CD4-positive, alpha-beta T cell (primary cell): ENCODE measurements at places on chromosomes 6 and 20.

- H3K27me3 ChIP-seq = no peaks in the 10 kb centered on the region
- H3K4me3 ChIP-seq = no peak overlapping the region
- H3K36me3 ChIP-seq = peaks cover 3% of the 10 kb centered on the region
- no peak for DNase-seq
- H3K27ac ChIP-seq = no peak overlapping the region
Measured at GRCh38 chr20:58403272-58403671, 14.2 kb downstream of the VAPB start.

- no peaks in the 10 kb centered on the region for H3K36me3 ChIP-seq
- no peak for DNase-seq
- H3K27ac ChIP-seq = no peak overlapping the region
- H3K27me3 ChIP-seq = no peaks in the 10 kb centered on the region
- H3K4me1 ChIP-seq = peaks cover 6% of the 10 kb centered on the region
Measured at GRCh38 chr20:63508072-63508768, 9.3 kb upstream of the EEF1A2 start.

GRCh38 chr6:95408111-95408510 is 169.2 kb upstream of the MANEA start:
- H3K27ac ChIP-seq = no peak overlapping the region
- no peaks in the 10 kb centered on the region for H3K36me3 ChIP-seq
- H3K4me1 ChIP-seq = no peaks in the 10 kb centered on the region
- no peak for DNase-seq
- H3K4me3 ChIP-seq = no peak overlapping the region
- H3K27me3 ChIP-seq = no peaks in the 10 kb centered on the region

GRCh38 chr20:24027229-24027628 is 38.6 kb upstream of the GGTLC1 start:
- peaks cover 24% of the 10 kb centered on the region for H3K4me1 ChIP-seq
- H3K27ac ChIP-seq = peak overlapping the region; percentile 92
- H3K27me3 ChIP-seq = no peaks in the 10 kb centered on the region
- H3K4me3 ChIP-seq = peak overlapping the region; percentile 15

DNA sequence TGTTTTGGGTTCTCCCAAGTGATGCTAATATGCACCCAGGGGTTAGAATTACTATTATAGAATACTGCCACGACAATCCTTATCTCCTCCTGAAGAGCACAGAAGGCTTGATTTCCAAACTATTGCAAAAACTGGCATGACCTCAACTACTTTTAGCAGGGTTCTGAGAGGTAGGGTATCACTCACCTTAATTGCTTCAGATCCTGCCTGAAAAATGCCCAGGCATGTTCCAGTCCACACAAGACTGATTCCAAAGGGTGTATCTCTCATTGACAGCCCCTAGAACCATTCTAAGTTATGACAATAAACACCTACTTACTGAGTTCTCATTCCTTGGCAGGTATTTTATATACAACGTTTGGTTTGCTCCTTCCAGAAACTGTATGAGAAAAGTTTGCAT is 5.0 kb upstream of the DSE start:
- no peak overlapping the region for H3K27ac ChIP-seq
- H3K4me3 ChIP-seq = no peak overlapping the region
- no peaks in the 10 kb centered on the region for H3K27me3 ChIP-seq
- H3K4me1 ChIP-seq = peaks cover 10% of the 10 kb centered on the region
- H3K36me3 ChIP-seq = no peaks in the 10 kb centered on the region

DNA sequence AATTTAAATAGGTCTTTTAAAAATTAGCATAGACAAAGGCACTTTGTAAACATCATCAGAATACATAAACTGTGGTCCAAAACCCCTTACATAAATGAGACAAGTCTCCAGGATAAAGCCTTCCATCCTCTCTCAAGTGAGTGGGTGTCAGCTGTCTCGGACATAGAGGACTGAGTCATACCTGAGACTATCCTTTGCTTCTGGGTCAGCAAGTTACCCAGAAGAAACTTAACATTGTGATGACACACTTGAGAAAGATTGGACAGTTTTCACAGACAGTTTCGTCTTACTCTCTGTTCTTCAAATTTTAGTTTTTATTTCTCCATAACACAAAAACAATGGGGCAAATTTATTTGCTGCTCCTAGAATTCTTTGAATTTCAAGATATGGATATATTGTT is 838.0 kb downstream of the DHX35 start:
- H3K4me1 ChIP-seq = no peaks in the 10 kb centered on the region
- H3K4me3 ChIP-seq = no peak overlapping the region
- H3K27ac ChIP-seq = no peak overlapping the region

DNA sequence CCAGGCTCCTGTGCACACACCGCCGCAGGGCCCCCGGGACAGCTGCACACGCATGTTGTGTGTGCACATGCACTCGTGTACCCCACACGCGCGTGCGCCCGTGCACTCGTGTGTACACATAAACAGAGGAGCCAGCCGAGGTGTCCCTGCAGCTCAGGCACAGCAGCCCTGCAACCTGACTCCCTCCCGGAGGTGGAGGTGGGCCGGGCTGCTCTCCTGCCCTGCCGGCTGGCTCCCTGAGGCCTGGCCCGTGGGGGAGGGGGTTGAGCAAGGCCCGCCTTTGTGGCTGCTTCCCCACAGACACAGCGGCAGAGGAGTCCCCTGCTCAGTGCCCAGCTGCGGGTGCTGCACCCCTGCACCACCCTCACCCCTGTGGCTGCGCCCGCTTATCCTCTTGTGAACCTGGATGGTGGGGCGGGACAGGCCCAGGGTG is 624 bp downstream of the RBBP8NL start:
- no peak overlapping the region for H3K27ac ChIP-seq
- peaks cover 7% of the 10 kb centered on the region for H3K27me3 ChIP-seq
- DNase-seq = no peak

DNA sequence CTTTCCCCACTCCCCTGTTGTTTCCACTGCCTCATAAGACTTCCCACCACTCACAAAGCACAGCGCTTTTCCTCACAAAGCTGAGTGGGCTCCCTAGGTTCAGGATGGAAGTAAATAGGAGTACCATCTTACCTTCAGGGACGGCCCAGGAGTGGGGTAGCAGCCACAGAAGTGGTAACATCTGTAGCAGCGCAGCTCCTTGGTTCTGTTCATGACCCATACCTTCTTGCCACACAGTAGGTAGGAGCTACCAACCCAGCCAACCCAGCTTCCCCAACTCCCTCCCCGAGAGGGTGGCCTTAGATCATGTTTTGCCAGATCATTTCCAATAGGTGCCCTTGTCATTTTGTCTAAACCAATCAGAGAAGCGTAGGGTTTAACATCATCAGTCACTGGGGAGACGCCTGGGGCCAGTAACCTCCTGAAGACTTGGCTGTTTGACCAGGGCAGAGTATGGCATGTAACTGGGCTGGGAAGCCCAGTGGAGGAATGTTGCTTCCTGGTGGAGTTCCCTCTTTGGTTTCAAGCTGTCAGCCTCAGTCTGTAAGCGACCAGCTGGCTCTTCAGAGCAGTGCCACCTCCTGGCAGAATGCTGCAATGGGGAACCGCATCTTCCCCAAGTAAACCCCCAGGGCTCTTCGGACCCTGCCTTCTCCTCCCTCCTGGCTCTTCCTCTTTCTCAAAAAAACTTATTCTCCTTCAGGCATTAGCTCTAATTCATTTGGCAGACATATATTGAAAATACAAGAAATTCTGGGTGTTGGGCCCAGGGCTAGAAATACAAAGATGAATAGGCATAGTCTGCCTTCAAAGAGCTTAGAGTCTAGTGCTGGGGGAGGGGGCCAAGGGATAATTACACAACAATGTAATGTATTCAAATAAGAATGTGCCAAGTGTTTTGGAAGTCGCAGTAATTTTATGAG is at the start of gene HLA-DMA:
TSS of gene HLA-DMA (minus strand) at position 281 of the 923 bp plus-strand sequence. CDS start at position 220, 61 bp downstream.
- DNase-seq = peak; percentile 76
- H3K27me3 ChIP-seq = no peaks in the 10 kb centered on the region
- H3K27ac ChIP-seq = peak within 1 kb of the TSS; percentile 44
- peaks cover 26% of the 10 kb centered on the region for H3K4me1 ChIP-seq
- peak within 1 kb of the TSS; percentile 49 for H3K4me3 ChIP-seq
- H3K36me3 ChIP-seq = no peaks in the 10 kb centered on the region

DNA sequence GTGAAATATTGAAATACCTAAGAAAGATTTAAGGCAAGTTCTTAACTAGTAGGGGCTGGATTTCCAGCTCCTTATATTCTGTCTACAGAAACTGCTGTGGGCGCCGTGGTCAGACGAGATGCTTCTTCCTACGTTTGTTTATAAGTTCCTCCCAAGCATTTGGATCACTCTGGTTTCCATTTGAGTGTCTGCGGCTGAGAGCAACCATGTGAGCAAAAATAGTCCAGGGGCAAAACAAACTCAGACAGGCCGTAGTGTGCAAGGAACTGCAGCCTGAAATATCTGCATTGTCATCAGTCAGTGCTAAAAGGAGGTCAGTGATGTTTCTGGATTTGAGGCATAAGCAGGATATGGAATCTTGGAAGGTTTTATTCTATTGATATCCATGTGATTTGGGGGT is 485.9 kb upstream of the JAG1 start:
- H3K4me3 ChIP-seq = no peak overlapping the region
- no peak overlapping the region for H3K27ac ChIP-seq
- H3K4me1 ChIP-seq = no peaks in the 10 kb centered on the region
- no peaks in the 10 kb centered on the region for H3K36me3 ChIP-seq
- no peaks in the 10 kb centered on the region for H3K27me3 ChIP-seq
- DNase-seq = no peak

- no peak overlapping the region for H3K4me3 ChIP-seq
- no peaks in the 10 kb centered on the region for H3K4me1 ChIP-seq
- no peak overlapping the region for H3K27ac ChIP-seq
- no peak for DNase-seq
Measured at GRCh38 chr6:29355603-29356002, 13.1 kb downstream of the OR5V1 start.

GRCh38 chr6:69907981-69908498 is 41.7 kb downstream of the COL19A1 start:
- no peak overlapping the region for H3K4me3 ChIP-seq
- H3K4me1 ChIP-seq = no peaks in the 10 kb centered on the region
- no peaks in the 10 kb centered on the region for H3K36me3 ChIP-seq
- no peak for DNase-seq
- no peak overlapping the region for H3K27ac ChIP-seq
- no peaks in the 10 kb centered on the region for H3K27me3 ChIP-seq

- H3K27me3 ChIP-seq = peaks cover 73% of the 10 kb centered on the region
- no peak overlapping the region for H3K27ac ChIP-seq
- no peak overlapping the region for H3K4me3 ChIP-seq
- no peaks in the 10 kb centered on the region for H3K36me3 ChIP-seq
- no peak for DNase-seq
Measured at GRCh38 chr6:28651161-28651560, 125.5 kb downstream of the GPX5 start.

DNA sequence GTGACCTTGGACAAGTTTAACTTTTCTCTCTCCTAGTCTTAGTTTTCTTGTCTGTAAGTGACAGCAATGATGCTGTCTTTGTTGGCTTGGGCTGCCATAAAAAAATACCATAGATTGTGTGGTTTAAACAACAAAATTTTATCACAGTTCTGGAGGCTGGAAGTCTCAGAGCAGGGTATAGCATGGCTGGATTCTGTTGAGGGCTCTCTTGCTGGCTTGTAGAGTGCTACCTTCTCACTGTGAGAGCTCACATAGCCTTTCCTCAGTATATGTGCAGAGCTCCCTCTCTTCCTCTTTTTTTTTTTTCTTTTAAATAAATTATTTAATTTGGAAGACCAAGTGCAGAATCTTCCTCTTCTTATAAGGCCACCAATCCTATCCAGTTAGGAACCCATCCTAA is 26.3 kb downstream of the HFE start:
- no peak overlapping the region for H3K4me3 ChIP-seq
- H3K4me1 ChIP-seq = no peaks in the 10 kb centered on the region
- no peaks in the 10 kb centered on the region for H3K36me3 ChIP-seq
- DNase-seq = no peak
- no peak overlapping the region for H3K27ac ChIP-seq

- no peak overlapping the region for H3K27ac ChIP-seq
- H3K36me3 ChIP-seq = peaks cover 10% of the 10 kb centered on the region
- H3K4me1 ChIP-seq = peaks cover 8% of the 10 kb centered on the region
- DNase-seq = no peak
- no peaks in the 10 kb centered on the region for H3K27me3 ChIP-seq
Measured at GRCh38 chr20:56506103-56506502, 18.4 kb upstream of the FAM209A start.

- peaks cover 7% of the 10 kb centered on the region for H3K27me3 ChIP-seq
- no peak for DNase-seq
- H3K36me3 ChIP-seq = no peaks in the 10 kb centered on the region
- no peaks in the 10 kb centered on the region for H3K4me1 ChIP-seq
Measured at GRCh38 chr20:51193066-51193772, 170.3 kb upstream of the KCNG1 start.

- no peaks in the 10 kb centered on the region for H3K36me3 ChIP-seq
- no peak for DNase-seq
- no peaks in the 10 kb centered on the region for H3K4me1 ChIP-seq
- H3K27ac ChIP-seq = no peak overlapping the region
Measured at GRCh38 chr6:56798163-56798562, 155.5 kb upstream of the DST start.

GRCh38 chr6:46789434-46790354 is 3.5 kb upstream of the MEP1A start:
- no peak overlapping the region for H3K27ac ChIP-seq
- H3K4me3 ChIP-seq = no peak overlapping the region
- no peak for DNase-seq
- H3K27me3 ChIP-seq = no peaks in the 10 kb centered on the region
- no peaks in the 10 kb centered on the region for H3K4me1 ChIP-seq
- H3K36me3 ChIP-seq = no peaks in the 10 kb centered on the region

DNA sequence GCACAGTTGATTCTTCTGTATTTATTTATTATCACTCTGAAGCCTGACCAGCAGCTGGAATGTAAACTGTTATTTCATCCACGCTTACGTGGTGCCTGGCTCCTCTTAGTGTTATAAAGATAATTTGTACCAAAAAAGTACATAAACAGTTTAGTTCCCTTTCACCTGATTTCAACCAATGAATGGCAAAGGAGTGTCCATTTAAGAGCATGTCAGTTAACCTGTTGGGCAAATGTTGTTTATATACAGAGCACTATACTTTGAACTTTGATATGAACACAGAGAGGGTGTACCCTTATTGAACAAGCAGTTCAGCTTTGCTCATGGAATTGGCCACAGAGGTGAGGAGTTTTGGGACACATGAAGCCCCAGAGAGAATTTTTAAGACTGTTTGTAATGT is 7.2 kb upstream of the CTCFL start:
- no peaks in the 10 kb centered on the region for H3K4me1 ChIP-seq
- no peaks in the 10 kb centered on the region for H3K36me3 ChIP-seq
- DNase-seq = no peak
- no peak overlapping the region for H3K27ac ChIP-seq
- no peak overlapping the region for H3K4me3 ChIP-seq

DNA sequence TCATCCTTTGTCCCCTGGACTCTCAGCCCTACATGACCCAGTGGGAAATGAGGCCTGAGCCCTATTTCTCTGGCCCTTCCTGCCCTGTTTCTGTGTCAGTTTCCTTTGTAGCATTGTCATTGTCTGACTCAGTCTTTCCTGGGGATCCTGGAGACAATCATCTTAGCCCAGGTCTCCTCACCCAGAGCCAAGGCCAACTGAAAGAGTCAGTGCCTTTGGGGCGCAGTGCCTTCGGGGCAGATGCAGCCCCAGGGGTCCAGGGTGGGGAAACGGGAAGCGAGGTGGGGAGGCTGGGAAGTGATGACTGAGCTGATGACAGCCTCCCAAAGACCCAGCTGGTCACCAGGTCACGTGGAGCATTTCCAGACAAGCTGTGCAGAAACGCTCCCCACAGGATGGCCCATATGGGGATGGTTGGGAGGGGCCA is 93.3 kb upstream of the SULF2 start:
- H3K27me3 ChIP-seq = no peaks in the 10 kb centered on the region
- no peak overlapping the region for H3K4me3 ChIP-seq
- DNase-seq = no peak
- H3K36me3 ChIP-seq = no peaks in the 10 kb centered on the region
- H3K27ac ChIP-seq = no peak overlapping the region
